ENCODE measurements at places on chromosomes 11 and 22.
A peak's percentile ranks its signal among the peaks of the same experiment; 100 is the strongest.

- DNase-seq = peak; percentile 17
Observed at GRCh38 chr22:37043828-37044538, 7.6 kb upstream of the KCTD17 start.

DNA sequence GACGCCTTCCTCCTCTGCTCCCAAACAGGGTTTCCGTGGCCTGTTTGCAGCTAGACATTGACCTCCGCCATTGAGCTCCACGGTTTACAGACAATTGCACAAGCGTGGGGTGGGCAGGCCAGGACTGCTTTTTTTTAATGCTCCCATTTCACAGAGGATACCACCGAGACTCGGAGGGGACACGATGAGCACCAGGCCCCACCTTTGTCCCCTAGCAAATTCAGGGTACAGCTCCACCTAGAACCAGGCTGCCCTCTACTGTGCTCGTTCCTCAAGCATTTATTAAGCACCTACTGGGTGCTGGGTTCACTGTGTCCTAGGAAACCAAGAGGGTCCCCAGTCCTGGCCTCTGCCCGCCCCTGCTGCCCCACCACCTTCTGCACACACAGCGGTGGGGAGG is 12.2 kb downstream of the RASD2 start:
- no peak for DNase-seq

- DNase-seq = no peak
Observed at GRCh38 chr11:127035824-127036223, 35.3 kb upstream of the KIRREL3 start.

- no peak for DNase-seq
Observed at GRCh38 chr11:33559567-33559966, 141.1 kb downstream of the C11orf91 start.
